ENCODE measurements at places on chromosomes 12 and 14. TPM values are rescaled to one million over a fixed set of nuclear protein-coding genes. Genes with fewer than 3 reads are reported as not detected.

The KCNH3 gene
- total RNA-seq, result 10.2 TPM

The RERGL gene
- not detected for total RNA-seq

The GALNT6 gene
- 19.0 TPM for total RNA-seq

The AJUBA gene
- 1.0 TPM for total RNA-seq

The AQP6 gene
- total RNA-seq, result not detected

The ADAM20 gene
- total RNA-seq, result not detected

The BHLHE41 gene
- total RNA-seq, result not detected

The C12orf56 gene
- total RNA-seq, result not detected

The RPAP3 gene
- 61.8 TPM for total RNA-seq

The CCDC38 gene
- total RNA-seq, result 0.16 TPM

The CCDC175 gene
- total RNA-seq, result not detected

The FBXO33 gene
- 21.8 TPM for total RNA-seq
